ENCODE measurements at places on chromosomes 12 and 14. TPM values are rescaled to one million over a fixed set of nuclear protein-coding genes. Genes with fewer than 3 reads are reported as not detected.

GRCh38 chr12:75790219-75790618, 241.4 kb downstream of the PHLDA1 start:
- no peak for DNase-seq

DNA sequence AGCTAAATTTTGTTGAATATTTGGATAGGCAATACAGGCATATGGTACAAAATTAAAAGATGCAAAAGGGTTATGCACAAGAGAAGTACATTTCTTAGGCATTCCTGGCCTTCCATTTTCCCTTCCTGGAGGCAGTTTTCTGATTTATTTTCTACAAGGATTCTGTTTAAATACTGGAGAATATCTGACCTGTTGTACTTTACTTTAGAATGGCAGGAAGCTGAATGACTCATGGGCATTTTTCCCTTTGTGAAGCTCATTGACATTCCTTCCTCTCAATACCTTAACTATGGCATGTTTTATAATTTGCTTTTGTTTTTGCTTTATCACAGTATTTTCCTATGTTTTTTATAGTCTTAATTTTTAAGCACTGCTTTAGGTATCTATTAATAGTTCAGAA, 62.7 kb downstream of the RCOR1 start:
- no peak for DNase-seq

- DNase-seq: no peak
These were observed 501.6 kb downstream of the SLC6A15 start for GRCh38 chr12:84411031-84411430.

GLIPR1L2 gene
- 1.0 TPM for polyA plus RNA-seq

DNA sequence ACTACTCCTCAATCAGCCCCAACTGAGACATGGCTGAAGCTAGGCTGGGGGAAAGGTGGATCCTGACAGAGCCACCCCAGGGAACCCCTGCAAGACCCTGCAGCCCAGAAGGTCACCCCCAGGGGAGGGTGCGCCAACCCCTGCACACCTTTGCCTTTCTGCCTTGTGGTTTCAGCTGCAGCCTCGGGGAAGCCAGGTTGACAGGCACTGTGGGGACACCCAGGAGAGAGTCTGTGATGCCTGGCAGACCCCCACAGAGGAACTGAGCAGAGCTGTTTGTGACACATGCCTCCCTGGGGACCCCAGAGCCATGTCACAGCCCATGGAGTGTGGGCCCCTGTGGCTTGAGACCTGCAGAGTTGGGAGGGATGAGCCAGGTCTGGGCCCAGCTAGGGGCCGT, 11.8 kb upstream of the HHIPL1 start:
- DNase-seq: no peak

RNASE3 gene
- 0.27 TPM for polyA plus RNA-seq

DNA sequence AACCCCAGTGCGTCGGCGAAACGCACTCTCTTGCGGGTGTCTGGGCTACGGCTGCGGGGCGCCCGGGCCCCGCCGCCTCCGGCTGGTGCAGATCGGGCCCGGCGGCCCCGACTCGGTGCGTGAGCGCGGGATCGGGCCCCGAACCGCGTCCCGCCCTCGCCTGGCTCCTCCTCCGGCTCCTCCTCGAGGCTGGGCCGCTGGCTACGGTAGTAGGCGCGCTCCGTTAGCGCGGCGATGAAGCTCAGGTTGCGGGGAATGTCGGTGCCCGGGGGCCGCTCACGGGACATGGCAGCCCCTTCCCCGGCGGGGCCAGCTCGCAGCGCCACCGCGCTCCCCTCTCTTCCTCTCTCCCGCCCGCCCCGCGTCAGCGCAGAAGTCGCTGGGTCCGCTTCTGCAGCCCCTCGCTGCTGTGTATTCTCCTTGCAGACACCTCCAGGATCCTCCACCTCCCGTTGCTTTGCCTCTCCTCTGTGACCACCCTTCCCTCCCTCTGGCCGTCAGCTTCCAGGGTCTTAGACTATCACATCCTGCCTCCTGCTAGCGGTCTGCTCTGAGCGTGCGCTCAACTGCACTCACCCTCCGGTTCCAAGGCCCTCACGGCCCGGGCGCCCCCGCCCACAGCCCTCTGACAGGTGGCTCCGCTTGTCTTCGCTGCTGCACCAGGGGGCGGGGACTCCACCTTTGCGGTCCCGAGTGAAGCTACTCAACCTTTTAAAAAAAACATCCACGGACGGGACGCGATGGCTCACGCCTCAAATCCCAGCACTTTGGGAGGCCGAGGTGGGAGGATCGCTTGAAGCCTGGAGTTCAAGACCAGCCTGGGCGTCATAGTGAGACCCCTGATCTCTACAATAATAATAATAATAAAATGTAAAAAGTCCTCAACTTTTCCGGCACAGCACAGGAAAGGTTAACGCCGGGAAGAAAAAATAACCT, at the start of gene PPP1R3E:
Gene PPP1R3E, minus strand, starts transcription at position 570 of the 936 bp plus-strand sequence. Its CDS starts 283 bp downstream, at position 287.
- DNase-seq: peak; percentile 70

GRCh38 chr14:94373708-94374107, 14.7 kb downstream of the SERPINA1 start:
- DNase-seq: no peak

DNA sequence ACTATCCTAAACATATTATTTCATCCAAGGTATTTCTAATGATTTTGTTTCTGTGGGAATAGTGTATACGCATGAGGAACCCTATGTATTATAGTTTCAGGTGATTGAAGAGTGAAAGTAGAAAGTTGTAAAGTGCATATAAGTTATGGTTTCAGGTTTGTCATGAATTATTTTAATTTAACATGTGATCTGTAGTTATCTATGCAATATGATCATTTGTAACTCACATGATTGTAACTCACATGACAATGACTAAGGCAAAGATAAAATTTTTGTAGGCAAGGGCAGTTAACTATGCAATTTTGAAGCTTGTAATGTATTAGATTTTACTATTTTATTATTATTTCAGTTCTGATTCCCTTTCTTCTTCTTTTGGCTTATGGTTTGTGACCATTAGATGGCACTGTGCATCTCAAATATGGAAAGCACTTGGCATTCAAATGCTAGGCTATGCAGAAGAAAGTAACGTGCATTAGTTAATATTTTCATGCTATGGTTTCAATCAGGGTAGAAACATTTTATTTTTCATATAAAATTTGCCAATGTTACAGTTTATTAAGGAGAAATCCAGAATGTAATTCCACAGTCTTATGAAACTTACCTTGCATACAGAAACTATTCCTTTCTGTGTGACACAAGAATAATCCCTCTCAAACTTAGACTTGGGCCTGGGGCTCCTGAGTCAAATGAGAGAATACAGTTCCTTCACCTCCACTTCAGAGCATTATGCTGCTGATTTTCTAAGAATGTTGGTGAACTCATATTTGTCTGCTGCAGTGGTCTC, 15.8 kb upstream of the TMEM30B start:
- no peak for DNase-seq

- no peak for DNase-seq
These were observed 1.1 kb upstream of the ELK3 start for GRCh38 chr12:96192926-96193573.

DNA sequence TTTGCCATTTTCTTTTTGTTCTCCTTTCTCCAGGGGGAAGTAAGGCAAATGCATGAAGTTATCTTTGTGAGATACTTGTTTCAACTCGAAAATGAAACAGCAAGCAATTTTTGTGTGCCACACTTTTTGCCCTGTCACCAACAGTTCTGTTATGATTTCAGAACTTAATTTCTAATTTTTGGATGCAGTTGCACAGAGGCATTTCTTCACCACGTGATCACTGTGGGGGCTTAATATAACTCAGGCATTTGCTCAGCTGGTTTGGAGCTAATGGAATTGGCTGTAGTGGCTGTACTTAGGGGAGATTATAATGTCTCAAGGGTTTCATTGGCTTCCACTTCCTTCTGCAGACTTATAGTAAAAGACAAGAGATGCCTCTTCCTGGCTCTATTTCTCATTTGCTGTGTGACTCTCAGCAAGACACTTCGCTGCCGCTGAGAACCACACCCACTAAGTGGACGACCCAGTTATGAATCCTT, 452.4 kb downstream of the RAD51B start:
- no peak for DNase-seq

LALBA gene
- polyA plus RNA-seq: not detected

DNA sequence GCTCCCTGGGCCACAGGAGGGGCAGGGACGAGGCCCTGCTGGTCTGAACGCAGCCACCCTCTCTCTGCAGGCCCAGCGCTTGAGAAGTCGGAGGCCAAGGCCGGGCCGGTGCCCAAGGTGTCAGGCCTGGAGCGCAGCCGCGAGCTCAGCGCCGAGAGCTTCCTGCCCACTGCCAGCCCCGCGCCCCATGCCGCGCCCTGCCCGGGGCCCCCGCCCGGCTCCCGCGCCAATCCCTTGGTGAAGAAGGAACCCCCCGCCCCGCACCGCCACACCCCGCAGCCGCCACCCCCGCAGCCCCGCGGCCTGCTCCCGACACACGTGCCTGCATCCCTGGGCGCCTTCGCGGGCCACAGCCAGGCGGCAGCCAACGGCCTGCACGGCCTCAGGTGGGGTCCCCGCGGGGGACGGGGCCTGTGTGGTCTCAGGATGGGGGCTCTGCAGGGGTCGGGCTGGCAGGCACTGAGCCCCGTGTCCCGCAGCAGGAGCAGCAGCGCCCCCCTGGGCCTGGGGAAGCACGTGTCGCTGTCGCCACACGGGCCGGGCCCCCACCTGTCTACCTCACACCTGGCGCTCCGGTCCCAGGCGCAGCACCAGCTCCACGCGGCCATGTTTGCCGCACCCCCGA, 40.4 kb downstream of the LRCOL1 start:
- no peak for DNase-seq

SCNN1A gene
- polyA plus RNA-seq: 0.49 TPM

- no peak for DNase-seq
These were observed 89.9 kb downstream of the SLC24A4 start for GRCh38 chr14:92412912-92413311.

- DNase-seq: no peak
These were observed 15.5 kb upstream of the BEGAIN start for GRCh38 chr14:100602621-100603230.

DNA sequence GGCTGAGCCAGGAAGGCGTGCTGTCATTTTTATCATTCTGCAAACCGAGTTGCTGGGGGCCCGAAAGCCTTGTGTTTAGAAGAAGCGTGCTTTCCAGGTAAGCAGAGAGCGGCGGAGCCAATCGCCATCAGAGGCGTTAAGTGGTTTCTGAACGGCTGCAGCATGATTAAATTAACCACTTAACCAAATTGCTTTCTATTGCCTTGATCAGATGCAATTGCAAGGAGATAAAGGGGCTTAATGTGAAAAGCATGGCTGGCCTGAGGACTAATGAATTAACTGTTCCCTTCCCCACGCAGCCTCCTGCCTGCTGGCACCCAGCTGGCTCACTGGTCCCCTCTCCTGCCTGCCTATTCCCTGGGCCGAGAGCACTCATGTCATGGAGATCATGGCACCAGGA, 36.6 kb upstream of the CHGA start:
- no peak for DNase-seq

SERPINA5 gene
- polyA plus RNA-seq: not detected

CLEC1B gene
- polyA plus RNA-seq: not detected

HOXC12 gene
- polyA plus RNA-seq: 0.48 TPM

- no peak for DNase-seq
These were observed 34.7 kb downstream of the CIT start for GRCh38 chr12:119842380-119842779.
